ENCODE measurements at places on chromosomes 4 and X.

DNA sequence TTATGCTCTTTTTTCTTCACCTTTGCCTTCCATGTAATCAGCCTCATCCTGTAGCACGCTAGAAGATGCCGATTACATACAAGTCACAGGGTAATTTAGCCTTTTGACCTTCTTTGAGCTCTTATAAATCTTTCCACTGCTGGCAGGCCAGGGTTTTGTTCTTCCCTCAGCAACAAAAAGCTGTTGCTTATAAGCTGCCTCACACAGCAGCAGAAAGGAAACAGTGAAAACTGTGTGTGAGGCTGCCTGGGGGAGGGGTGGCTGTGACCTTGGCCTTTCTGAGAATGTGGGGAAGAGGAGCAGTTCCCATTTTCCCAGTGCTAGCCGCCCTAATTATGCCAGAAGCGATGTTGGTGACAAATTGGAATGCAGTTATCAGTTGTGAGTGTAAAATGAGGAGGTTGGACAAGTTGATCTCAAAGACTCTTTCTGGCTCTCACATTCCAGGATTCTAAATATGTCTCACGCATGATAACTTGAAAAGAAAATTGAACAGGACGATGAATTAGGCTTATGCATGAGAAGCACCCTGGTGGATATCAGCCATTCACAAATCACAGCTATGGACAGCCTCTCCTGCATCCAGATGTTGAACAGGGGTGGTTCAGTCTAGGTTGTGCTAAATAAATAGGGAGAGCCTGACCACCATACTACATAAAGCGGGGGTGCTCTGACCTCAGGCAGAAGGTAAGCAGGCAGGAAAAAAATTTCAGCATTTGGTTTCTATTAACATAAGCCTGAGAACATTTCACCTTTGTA is 25.7 kb downstream of the SLITRK2 start:
- H3K4me3 ChIP-seq: no peak overlapping the region
- H3K4me1 ChIP-seq: no peaks in the 10 kb centered on the region
- H3K36me3 ChIP-seq: no peaks in the 10 kb centered on the region

GRCh38 chr4:46492394-46492793 is 102.5 kb upstream of the GABRA2 start:
- no peak overlapping the region for H3K4me3 ChIP-seq
- DNase-seq: no peak
- H3K36me3 ChIP-seq: no peaks in the 10 kb centered on the region
- H3K27me3 ChIP-seq: no peaks in the 10 kb centered on the region

DNA sequence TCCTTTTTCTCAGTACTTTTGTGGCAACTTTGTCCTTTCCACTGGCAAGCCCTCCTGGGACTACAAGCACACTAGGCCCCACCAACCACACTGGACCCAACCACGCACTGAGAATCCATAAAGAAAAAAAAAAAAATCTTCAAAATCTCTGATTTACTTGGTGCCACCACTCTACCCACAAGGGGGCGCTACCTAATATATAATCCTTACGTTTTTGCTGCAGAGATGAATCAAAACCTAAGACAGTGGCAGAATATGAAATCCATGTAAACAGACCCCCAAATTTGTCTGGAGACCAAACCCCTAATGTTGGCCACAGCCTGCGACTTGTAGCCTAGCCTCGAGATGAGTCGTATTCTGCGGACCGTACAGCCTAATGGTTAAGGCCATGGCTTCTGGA is 63.5 kb upstream of the ARHGAP36 start:
- no peaks in the 10 kb centered on the region for H3K36me3 ChIP-seq
- no peak for DNase-seq
- no peak overlapping the region for H3K27ac ChIP-seq
- H3K4me3 ChIP-seq: no peak overlapping the region
- H3K4me1 ChIP-seq: no peaks in the 10 kb centered on the region
- peaks cover 15% of the 10 kb centered on the region for H3K27me3 ChIP-seq

DNA sequence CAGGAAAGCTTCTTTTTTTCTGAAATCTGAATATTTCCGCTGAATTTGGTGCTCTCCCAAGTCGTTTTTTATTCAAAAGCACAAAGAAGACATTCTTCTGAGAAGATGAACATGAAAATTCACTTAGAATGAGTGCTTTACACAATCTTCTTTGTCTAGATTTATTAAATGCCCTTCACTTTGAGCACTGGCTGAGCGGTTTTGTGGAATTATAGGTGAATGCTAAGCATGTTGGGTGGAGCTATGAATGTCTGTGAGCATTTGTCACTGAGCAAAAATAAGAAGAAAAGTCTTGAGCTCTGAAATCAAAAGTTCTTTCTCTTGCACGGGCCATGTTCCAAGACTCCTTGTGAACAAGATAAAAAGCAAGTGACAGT is 13.1 kb downstream of the GASK1B start:
- no peak overlapping the region for H3K4me3 ChIP-seq
- H3K4me1 ChIP-seq: no peaks in the 10 kb centered on the region
- H3K36me3 ChIP-seq: no peaks in the 10 kb centered on the region
- H3K27me3 ChIP-seq: peaks cover 19% of the 10 kb centered on the region
- no peak overlapping the region for H3K27ac ChIP-seq

- no peak for DNase-seq
- no peak overlapping the region for H3K4me3 ChIP-seq
- H3K4me1 ChIP-seq: peaks cover 34% of the 10 kb centered on the region
- H3K27ac ChIP-seq: no peak overlapping the region
These were observed 85.6 kb downstream of the ANTXR2 start for GRCh38 chr4:79987401-79987800.

GRCh38 chrX:15299941-15300851 is 15.2 kb downstream of the ASB11 start:
- no peak overlapping the region for H3K4me3 ChIP-seq
- H3K4me1 ChIP-seq: no peaks in the 10 kb centered on the region
- no peak for DNase-seq
- H3K27me3 ChIP-seq: no peaks in the 10 kb centered on the region
- H3K36me3 ChIP-seq: no peaks in the 10 kb centered on the region

DNA sequence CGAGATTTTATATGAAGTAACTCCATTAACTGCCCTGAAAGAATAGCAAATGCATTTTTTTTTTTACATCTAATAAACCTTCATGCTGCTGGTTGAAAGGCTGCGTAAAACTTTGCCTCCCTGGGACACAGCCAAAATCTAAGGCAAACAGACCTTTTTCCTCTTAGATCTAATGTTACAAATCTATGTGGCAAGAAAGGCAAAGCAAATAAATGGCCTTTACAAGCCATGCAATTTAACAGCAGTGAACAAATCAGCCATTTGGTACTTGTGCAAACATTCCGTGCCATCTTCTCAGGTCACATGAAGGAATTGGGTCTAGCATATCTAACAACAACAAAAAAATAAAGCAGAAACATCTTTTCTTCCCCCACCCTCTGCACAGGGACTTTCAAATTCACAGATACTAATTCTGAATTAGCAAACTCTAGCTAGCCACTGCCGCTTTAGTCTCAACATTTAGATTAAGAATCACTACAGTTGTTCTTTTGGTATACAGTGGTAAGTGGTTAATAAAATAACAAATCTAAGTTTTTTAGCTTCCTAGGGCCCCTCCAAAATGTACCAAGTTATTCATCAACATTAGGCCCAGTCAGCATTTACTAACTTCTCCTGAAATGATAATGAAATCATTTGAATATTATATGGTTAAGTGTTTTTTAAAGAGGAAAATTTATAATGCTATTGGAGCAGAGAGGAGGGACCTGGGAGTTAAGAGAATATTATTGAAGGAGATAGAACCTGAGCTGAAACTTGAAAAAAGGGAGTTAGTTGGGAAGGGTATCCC is 593.8 kb downstream of the SMARCA1 start:
- no peak overlapping the region for H3K4me3 ChIP-seq
- no peak overlapping the region for H3K27ac ChIP-seq
- H3K4me1 ChIP-seq: no peaks in the 10 kb centered on the region
- no peak for DNase-seq

DNA sequence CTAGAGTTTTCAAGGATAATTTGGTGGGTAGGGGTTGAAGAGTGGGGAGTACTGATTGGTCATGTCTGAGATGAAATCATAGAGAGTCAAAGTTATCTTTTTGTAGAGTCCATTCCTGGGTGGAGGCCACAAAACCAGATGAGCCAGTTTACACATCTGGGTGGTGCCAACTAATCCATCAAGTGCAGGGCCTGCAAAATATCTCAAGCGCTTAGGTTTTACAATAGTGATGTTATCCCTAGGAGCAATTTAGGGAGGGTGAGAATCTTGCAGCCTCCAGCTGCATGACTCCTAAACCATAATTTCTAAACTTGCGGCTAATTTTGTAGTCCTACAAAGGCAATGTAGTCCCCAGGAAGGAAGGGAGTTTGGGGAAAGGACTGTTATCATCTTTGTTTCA is 988.3 kb upstream of the LCORL start:
- H3K4me3 ChIP-seq: no peak overlapping the region
- no peaks in the 10 kb centered on the region for H3K27me3 ChIP-seq
- no peak overlapping the region for H3K27ac ChIP-seq
- DNase-seq: no peak
- H3K4me1 ChIP-seq: no peaks in the 10 kb centered on the region
- H3K36me3 ChIP-seq: no peaks in the 10 kb centered on the region

DNA sequence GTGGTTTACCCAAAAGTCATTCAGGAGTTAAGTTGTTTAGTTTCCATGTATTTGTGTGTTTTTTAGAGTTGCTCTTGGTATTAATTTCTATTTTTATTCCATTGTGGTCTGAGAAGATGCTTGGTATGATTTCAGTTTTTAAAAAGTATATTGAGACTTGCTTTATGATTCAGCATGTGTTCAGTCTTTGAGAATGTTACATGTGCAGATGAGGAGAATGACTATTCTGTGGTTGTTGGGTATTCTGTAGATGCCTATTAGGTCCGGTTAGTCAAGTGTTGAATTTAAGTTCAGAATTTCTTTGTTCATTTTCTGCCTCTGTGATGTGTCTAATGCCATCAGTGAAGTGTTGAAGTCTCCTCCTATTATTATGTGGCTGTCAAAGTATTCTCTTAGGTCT is 249.4 kb downstream of the ARHGAP10 start:
- H3K4me1 ChIP-seq: no peaks in the 10 kb centered on the region
- H3K27me3 ChIP-seq: peaks cover 6% of the 10 kb centered on the region
- H3K36me3 ChIP-seq: no peaks in the 10 kb centered on the region
- H3K4me3 ChIP-seq: no peak overlapping the region
- no peak overlapping the region for H3K27ac ChIP-seq

GRCh38 chrX:118254611-118255010 is 91.3 kb upstream of the WDR44 start:
- peaks cover 3% of the 10 kb centered on the region for H3K27me3 ChIP-seq
- DNase-seq: peak; percentile 4
- H3K4me1 ChIP-seq: no peaks in the 10 kb centered on the region
- no peak overlapping the region for H3K27ac ChIP-seq
- no peak overlapping the region for H3K4me3 ChIP-seq

GRCh38 chr4:174444390-174444789 is 77.9 kb downstream of the HPGD start:
- H3K27ac ChIP-seq: no peak overlapping the region
- H3K36me3 ChIP-seq: no peaks in the 10 kb centered on the region
- no peak overlapping the region for H3K4me3 ChIP-seq
- no peaks in the 10 kb centered on the region for H3K27me3 ChIP-seq
- H3K4me1 ChIP-seq: no peaks in the 10 kb centered on the region
- no peak for DNase-seq

GRCh38 chrX:17939724-17940123 is 78.6 kb upstream of the RAI2 start:
- no peak overlapping the region for H3K4me3 ChIP-seq
- no peaks in the 10 kb centered on the region for H3K36me3 ChIP-seq
- H3K27ac ChIP-seq: no peak overlapping the region

DNA sequence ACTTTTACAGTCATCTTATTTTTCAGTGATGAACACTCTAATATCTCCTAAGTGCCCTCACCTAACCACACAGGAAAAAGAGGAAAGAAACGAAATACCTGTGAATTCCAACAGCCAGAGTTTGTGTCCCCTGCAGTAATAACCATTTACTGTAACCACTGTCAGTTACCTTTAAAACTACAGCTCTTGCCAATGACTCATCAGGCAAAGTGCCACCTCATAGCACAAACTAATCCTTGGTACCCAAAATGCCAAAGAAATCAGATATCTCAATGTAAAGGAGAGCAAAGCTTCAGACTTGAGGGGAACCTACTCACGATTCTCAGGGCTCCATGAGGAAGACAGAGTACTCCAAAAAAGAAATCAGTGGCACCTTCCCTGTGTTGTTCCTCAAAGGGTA is 146.5 kb downstream of the NDST3 start:
- no peaks in the 10 kb centered on the region for H3K27me3 ChIP-seq
- no peaks in the 10 kb centered on the region for H3K4me1 ChIP-seq
- H3K4me3 ChIP-seq: no peak overlapping the region
- no peaks in the 10 kb centered on the region for H3K36me3 ChIP-seq

DNA sequence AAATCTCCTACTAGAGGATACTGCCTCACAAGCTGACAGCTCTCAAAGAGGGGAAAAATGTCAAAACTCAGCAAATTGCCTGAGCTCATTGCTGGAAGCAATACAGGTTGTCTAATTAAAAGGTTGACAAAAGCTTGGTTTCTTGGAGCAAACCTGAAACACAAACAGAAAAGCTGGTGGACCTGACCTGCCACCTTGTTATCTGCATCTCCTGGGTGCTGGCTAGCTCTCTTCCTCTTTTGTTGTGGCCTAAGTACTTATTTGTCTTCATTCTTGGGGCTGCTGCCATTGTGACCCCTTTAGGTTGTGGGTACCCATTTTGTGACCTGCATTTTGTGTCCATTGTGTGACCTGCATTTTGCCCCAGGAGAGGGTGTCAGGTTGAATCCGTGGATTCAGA is 184.5 kb downstream of the KIT start:
- no peaks in the 10 kb centered on the region for H3K4me1 ChIP-seq
- no peak overlapping the region for H3K27ac ChIP-seq
- H3K36me3 ChIP-seq: no peaks in the 10 kb centered on the region
- no peak overlapping the region for H3K4me3 ChIP-seq

DNA sequence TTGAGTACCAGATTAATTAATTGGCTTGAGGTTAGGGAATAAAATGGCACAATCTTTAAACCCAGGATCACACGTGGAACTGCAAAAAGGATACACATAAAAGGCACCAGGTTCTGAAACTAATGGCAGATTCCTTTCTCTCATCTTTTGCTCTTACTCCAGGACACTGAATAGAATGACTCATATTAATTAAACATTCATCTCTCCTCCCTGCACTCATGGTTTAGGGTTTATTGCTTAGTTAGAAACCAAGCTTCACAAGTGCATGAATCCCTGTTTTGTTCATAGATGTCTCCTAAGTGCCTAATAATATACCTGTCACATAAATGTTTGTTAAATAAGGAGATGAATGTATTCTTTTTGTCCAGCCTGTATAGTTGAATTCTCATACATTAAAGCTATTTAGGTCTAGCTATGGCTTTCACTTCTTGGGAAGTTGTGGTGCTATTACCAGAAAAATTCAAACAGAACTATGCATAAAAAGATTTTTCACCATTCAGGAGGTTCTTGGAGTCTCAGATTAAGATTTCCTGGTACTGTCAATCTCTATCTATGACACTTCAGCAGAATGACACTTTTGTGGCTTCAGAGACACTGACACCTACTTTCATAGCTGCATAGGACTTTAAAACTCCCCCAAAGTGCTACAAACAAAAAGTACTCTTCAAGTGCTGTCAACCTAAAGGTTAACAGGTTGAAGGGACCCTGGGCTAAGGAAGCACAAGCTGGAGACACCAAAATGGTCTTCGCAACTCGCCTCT is 7.4 kb downstream of the CORIN start:
- H3K4me3 ChIP-seq: no peak overlapping the region
- H3K27me3 ChIP-seq: peaks cover 29% of the 10 kb centered on the region
- no peaks in the 10 kb centered on the region for H3K36me3 ChIP-seq
- no peaks in the 10 kb centered on the region for H3K4me1 ChIP-seq
- H3K27ac ChIP-seq: no peak overlapping the region
- no peak for DNase-seq
